ENCODE measurements at places on chromosomes 12 and 14. TPM values are rescaled to one million over a fixed set of nuclear protein-coding genes. Genes with fewer than 3 reads are reported as not detected.
A peak's percentile ranks its signal among the peaks of the same experiment; 100 is the strongest.

- no peaks in the 10 kb centered on the region for H3K4me1 ChIP-seq
- no peak for DNase-seq
- H3K36me3 ChIP-seq = peaks cover 2% of the 10 kb centered on the region
- H3K4me3 ChIP-seq = no peak overlapping the region
- H3K27ac ChIP-seq = no peak overlapping the region
- H3K27me3 ChIP-seq = no peaks in the 10 kb centered on the region
Measured at GRCh38 chr12:122958198-122958888, 7.9 kb downstream of the ABCB9 start.

- no peaks in the 10 kb centered on the region for H3K36me3 ChIP-seq
- H3K4me3 ChIP-seq = no peak overlapping the region
- H3K27ac ChIP-seq = no peak overlapping the region
- H3K27me3 ChIP-seq = peaks cover 2% of the 10 kb centered on the region
- DNase-seq = no peak
- H3K4me1 ChIP-seq = no peaks in the 10 kb centered on the region
Measured at GRCh38 chr14:76655331-76655730, 105.9 kb upstream of the VASH1 start.

DNA sequence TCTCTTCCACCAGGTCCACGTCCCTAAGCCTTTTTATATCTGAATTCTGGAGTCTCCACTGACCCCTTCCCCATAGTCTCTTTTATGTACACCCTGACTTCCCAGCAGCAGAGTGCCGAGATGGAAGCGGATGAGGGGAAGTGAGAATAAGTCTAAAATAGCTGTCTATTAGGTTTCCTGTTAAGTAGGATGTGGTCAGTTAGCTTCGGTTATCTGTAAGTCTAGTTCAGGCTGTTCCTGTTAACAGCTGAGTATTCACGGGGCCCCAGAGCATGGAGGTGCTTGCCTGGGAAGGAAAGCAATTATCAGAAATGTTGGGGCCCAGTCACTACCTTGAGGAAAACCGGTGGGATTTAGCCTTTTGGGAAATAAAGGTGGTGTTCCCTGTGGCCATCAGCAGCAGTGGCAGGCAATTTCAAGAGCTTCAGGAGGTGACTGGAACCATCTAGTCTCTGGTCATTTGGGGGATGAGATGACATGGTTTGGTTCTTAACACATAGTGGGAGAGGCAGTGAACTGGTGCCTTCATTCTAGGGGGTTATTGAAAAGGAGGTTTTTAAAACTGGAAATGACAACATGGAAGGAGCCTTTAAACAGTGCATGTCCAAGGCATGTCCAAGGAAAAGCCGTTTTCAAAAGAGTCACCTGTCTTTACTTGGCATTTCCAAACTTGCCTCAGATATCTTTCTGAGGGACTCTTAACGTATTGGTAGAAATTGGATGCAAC, 21.8 kb downstream of the CHST11 start:
- no peaks in the 10 kb centered on the region for H3K36me3 ChIP-seq
- H3K4me3 ChIP-seq = no peak overlapping the region
- no peaks in the 10 kb centered on the region for H3K4me1 ChIP-seq
- peak overlapping the region; percentile 80 for H3K27ac ChIP-seq

GRCh38 chr14:76647697-76648298, 113.5 kb upstream of the VASH1 start:
- no peak overlapping the region for H3K4me3 ChIP-seq
- peak; percentile 53 for DNase-seq
- H3K4me1 ChIP-seq = no peaks in the 10 kb centered on the region
- H3K36me3 ChIP-seq = no peaks in the 10 kb centered on the region
- no peak overlapping the region for H3K27ac ChIP-seq

DNA sequence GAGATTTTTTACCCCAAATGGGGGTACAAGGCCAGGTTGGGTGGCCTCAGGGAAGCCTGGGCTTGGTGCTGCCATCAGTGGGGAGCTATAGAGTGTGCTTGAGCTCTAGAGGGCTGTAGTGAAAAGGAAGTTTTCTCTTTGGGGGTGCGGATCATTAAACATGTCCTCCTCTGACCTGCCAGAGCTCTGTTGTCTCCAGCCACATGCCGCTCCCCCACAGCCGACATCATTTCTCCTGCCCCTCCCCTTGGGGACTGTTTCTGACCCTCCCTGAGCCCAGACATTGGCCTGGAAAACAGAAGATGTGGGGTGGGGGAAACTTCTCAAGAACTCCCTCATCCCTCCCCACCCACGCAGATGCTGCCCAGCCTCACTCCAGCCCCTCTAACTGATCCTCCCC, 25.3 kb downstream of the DTX1 start:
- H3K4me1 ChIP-seq = no peaks in the 10 kb centered on the region
- peaks cover 2% of the 10 kb centered on the region for H3K27me3 ChIP-seq
- DNase-seq = no peak
- no peak overlapping the region for H3K4me3 ChIP-seq

GRCh38 chr12:65765436-65765813, 58.9 kb upstream of the HMGA2 start:
- no peaks in the 10 kb centered on the region for H3K27me3 ChIP-seq
- no peak for DNase-seq
- H3K27ac ChIP-seq = no peak overlapping the region
- no peaks in the 10 kb centered on the region for H3K4me1 ChIP-seq
- H3K36me3 ChIP-seq = no peaks in the 10 kb centered on the region
- no peak overlapping the region for H3K4me3 ChIP-seq

ZC2HC1C gene
- 3.4 TPM for polyA plus RNA-seq

NGB gene
- not detected for polyA plus RNA-seq

GOLGA5 gene
- 21.9 TPM for polyA plus RNA-seq

CD4 gene
- 5.1 TPM for polyA plus RNA-seq

LMNTD1 gene
- not detected for polyA plus RNA-seq

OLR1 gene
- polyA plus RNA-seq = not detected

CD163L1 gene
- polyA plus RNA-seq = 4.3 TPM

CLECL1 gene
- 0.92 TPM for polyA plus RNA-seq

All from small intestine (tissue), 16 donors.